Endodermal cell (in vitro differentiated cells): ENCODE measurements at places on chromosomes 3 and 15. TPM values are rescaled to one million over a fixed set of nuclear protein-coding genes. Genes with fewer than 3 reads are reported as not detected.

Gene ATP8B4
- 0.14 to 0.95 TPM (median 0.32 TPM) in 3 replicates for total RNA-seq

Gene SLC12A8
- total RNA-seq = 14.9 and 18.6 TPM in 2 replicates

Gene NTRK3
- total RNA-seq = 0.63 and 0.86 TPM in 2 replicates

- peak; percentile 81 for DNase-seq
Measured at GRCh38 chr3:13947912-13948311, 68.0 kb upstream of the WNT7A start.

GRCh38 chr3:171283183-171283847 is 176.9 kb downstream of the TNIK start:
- DNase-seq = no peak

- no peak for DNase-seq
Measured at GRCh38 chr3:97278506-97278905, 464.1 kb downstream of the EPHA6 start.

DNA sequence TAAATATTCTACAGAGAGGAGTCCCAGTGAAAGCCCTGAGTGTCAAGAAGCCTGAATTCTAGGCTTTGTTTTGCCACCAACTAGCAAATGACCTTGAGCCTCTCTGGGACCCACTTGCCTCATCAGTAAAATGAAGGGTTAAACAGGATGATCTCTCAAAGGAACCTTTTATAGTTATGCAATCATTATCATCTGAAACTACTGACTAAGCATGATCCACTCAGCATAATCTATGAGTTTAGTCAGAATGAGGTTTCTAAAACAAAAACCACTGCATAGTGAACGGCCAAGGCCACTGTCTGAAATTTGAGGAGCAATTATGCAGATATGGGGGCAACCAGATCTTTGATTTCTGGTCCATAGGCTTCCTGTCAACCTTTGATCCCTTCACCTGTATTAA is 319.0 kb downstream of the MECOM start:
- DNase-seq = no peak

DNA sequence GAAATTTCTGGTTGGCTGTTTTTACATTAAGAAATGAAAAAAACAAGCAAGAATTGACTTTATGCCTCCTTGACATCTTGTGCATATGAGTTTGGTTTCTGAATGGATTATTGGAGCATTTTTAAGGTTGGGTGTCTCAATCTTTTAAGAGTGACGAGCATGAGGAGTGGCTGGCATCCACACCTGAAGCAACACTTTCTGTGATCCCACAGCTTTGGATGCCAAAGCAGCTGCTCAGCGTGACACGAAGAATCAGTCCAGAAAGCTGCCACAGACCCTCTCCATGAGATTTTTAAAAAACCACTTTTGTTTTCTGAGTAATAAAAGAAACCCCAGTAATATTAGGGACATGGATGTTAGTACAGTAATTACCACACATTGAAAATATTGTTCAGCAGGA is 154.5 kb downstream of the KLF13 start:
- peak; percentile 5 for DNase-seq
